ENCODE measurements at places on chromosomes 2 and 18.

- DNase-seq: no peak
Observed at GRCh38 chr2:153059338-153060052, 341.1 kb downstream of the ARL6IP6 start.

GRCh38 chr2:217444932-217445331 lies 557.9 kb downstream of the TNS1 start:
- no peak for DNase-seq

DNA sequence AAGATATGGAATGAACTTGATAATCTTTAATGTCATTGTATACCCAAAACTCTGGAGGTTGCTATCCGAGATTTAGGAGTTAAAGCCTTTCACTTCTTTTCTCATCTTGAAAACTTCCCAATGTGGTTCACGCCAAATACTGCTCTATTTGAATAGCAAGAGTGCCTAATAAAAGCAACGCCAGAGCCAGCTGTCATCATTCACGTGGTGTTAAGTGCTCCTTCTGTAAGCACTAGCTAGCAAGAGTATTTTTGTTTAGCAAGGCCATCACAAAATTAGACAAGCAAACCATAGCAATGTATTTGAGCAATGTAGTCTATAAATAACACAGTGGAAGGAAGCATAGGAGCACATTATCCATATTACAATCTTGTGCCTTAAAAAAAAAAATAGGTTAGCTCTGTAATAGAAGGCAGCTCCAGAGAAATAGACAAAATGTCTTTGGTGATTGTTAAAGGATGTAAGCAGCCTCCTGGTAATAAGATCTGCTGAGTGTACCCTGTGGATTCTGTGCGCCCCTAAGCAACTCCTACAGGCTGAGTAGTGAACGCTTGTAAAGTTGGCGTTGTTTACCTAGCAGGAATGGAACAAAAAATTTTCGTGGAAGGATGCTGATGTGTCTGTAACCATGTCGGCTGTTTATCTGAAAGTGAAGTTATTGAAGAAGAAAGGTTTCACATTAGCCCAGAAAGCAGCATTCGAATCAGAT lies 518.0 kb downstream of the CNTNAP5 start:
- DNase-seq: no peak

DNA sequence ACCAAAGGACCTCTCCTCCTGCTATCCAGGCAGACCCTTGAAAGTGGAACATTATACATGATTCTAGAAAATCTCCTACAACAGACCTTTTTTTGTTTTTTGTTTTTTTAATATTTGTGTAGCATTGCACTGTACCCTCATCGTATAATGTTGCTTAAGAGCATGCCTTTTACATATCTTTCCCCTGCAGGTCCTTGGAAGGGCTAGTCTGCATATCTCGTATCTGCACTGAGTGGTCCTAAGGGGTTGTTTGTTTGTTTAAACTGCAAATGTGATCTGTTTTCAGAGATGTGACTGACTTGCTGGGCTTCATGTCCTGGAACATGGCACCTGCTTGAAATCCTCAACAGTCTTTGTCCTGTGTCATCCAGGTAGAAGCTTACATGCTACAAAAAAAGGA lies 204.1 kb downstream of the FAM210A start:
- no peak for DNase-seq

GRCh38 chr2:218006741-218007140 lies 3.9 kb upstream of the TNS1 start:
- no peak for DNase-seq

DNA sequence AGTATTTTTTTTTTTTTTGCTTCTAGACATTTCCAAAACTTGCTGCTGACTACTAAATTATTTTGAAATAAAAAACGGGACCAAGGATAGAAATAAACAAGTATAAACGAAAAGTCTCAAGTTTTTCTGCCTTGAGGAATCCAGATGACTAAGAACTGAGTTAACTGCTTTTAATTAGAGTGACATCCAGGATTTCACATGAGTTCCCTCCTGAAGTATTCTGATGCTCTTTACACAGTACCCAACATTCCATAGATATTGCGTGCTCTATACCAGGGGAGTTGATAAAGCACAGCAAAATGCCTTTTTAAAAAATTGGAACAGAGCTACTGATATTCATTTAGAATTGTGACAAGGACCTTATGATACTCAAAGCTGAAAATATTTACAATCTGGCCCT lies 618.0 kb downstream of the CCDC85A start:
- no peak for DNase-seq

GRCh38 chr18:3305933-3306332 lies 44.0 kb downstream of the MYL12B start:
- DNase-seq: no peak

- DNase-seq: no peak
Observed at GRCh38 chr18:40687399-40687798, 1267.6 kb upstream of the PIK3C3 start.

DNA sequence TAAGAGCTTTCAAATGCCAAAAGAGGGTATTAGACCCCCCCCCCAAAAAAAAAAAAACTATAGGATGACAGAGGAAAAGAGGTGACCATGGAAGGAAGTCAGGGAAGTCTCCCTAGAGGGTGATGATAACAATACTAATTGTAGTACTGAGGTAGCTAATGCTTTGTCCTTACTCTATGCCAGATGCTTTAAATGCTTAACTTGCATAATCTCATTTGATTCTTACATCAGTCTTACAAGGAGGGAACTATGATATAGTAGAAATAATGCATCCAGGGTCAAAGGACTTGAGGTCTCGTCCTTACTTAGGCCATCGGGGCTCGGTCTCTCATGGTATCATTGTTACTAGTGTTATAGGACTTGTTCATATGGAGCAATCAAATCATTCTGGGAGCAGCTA lies 9.1 kb downstream of the IDH1 start:
- no peak for DNase-seq

DNA sequence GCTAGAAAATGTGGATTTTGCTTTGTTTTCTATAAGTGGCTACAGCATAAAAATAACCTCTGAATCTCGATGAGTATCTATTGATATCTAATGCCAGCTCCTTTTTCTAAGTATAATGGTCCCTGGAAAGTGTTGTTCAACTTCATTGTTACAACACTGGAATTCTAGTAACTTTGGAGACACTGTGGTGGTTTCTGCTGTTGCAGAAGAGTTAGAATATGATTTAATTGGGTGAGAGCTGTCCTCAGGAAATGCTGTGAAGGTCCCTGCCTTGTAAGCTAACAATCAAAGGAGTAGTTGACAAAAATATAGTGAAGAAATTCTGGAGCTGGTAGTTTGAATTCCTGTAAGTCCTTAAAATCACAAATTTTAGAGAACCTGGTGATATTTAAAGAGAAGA lies 62.1 kb downstream of the C18orf63 start:
- no peak for DNase-seq

DNA sequence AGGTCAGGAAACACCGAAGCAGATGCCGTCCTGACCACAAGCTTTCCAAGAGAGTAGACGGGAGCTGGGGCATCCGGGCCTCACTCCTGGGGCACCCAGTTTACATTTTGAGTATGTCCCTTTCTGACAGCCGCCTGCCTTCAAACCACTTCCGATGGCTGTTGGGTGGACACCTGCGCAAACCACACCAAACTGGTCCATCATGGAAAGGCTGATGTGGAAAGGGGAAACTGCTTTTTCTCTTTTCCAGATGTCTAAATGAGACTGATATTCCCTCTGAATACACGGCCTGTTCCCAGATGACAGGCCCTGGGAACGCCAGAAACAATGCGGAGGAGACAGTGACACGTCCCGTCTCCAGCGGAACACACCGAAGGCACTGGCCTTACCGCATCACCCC lies 290.0 kb upstream of the SALL3 start:
- DNase-seq: no peak

DNA sequence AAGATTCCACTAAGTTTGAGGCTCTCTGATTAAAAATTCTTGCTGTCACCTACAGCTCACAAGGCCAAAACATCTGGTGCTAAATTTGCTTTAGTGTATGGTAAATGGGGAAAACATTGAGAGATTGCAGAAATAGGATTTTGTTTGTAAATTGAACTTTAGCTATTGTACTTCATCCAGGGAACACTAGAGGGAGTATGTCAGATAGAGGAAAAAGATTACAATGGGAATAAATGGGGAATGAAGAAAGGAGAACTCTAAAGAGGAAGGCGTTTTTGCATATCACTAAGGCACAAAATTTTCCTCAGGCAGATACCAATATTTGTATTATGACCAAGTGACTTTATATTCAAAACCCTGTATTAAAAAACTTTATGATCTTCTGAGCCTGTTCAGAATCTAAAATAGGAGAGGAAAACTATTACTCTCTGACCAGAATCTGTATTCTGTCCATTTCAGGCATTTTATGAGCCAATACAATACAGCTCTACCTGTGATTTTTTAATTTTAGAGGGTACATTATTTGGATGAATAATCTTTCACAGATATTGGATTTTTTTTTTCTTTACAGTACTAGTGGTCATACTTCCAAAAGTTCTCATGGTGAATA lies 52.3 kb upstream of the ITGB6 start:
- DNase-seq: no peak

GRCh38 chr2:24456599-24457556 lies 34.2 kb upstream of the NCOA1 start:
- no peak for DNase-seq

DNA sequence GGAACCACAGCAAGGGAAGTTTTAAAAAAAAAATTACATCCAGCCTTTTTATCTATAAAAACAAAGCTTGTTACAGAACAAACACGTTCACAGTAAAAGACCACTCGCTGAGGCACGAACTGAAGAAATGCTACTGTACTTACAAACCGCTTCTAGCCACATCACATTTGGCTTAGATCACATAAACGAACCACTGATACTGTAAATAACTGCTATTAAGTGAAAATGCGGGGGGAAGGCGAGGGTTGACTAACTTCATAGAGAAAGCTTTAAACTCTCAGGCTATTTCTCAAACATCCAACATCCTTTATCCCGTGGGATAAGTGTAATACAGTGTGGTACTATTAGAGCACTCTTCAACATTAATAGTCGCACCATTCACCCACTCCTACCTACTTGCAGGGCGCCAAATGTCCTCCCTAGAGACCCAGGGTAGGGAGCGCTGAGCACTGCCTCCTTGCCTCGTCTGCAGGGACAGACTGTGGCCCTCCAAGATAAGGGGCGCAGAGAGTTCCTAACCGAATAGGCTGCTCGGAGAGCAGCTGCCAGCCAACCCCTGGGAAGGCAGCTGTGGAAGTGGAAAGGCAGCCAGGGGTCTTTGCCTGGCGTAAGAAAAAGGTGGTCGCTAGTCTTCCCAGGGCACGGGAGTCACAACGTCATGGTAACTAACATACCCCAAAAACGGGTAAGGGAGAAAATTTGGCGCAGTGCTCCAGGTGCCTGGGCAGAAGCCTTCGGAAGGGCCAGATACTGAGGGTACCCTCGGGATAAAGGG lies 854 bp downstream of the GPR155 start:
- DNase-seq: no peak

- no peak for DNase-seq
Observed at GRCh38 chr2:110773401-110773921, 41.1 kb downstream of the ACOXL start.

DNA sequence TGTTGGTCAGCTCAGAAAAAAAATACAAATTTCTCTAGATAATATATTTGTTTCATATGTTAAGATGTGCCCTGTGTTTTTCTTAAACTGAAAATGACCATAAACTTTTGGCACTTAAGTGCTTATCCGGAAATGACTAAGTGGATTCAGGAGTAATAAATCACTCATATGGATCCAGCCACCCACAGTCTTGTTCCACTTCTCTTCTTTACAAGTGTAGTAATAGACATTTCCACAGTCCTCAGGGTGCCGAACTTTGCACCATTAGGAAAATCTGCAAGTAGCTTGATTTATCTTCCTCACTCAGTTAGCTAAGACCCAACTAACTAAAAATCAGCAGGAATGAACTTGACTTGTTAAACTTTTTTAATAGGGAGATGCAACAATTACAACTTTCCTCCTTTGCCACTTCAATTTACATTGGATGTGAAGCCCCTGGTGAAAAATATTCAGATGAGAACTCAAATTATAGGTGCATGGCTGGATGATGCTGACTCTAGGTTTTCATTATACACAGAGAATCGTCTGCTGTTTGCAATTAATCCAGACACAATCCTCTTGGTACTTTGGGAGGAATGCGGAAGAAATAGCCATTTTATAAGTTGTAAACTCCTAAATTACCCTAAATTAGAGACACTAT lies 322.5 kb downstream of the ARHGAP15 start:
- DNase-seq: no peak

DNA sequence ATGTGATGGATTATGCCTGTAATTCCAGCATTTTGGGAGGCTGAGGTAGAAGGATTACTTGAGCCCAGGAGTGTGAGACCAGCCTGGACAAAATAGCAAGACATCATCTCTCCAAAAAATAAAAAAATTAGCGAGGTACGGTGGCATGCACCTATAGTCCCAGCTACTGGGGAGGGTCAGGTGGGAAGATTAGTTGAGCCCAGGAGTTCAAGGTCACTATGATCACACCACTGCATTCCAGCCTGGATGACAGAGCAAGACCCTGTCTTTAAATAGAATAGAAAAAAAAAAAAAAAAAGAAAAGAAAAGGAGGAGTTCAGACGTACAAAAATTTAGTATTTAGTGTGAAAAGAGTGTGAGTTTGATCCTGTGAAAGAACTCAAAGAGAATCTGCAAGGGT lies 154.9 kb downstream of the NR4A2 start:
- no peak for DNase-seq

DNA sequence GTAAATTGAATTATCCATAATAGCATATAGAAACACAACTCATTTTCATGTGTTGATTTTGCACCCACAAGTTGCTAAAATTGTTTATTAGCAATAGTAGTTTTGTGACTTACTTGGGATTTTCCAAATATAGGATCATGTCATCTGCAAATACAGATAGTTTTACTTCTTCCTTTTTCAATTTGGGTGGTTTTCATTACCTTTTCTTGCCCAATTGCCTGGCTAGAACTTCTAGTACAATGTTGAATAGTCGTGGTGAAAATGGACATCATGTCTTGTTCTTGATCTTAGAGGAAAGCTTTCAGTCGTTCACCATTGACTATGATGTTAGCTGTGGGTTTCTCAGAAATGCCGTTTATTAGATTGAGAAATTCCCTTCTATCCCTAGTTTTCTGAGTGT lies 60.2 kb upstream of the TCF7L1 start:
- DNase-seq: no peak

- DNase-seq: no peak
Observed at GRCh38 chr2:120226316-120226715, 3.1 kb upstream of the TMEM185B start.

DNA sequence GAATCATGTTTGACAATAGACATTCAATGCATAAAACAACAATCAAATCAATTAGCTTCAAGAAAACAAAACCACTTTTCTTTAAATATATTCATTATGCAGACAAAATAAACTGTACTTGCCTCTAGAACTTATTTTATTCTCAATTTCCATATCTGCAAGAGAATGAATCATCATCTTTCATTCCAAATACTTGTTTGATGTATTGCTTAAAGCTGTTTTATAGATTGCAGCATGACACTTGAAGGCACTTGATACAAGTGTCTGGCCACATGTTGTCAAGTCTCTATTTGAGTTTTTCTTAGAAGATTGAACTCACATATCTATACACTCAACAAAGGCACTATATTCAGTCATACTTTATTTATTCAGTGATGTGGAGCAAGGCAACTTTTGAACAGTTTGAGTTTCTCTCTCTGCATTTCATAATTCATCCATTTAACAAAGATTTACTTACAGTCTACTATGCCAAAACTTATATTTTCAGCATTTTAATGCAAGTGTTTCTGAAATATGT lies 38.7 kb upstream of the DDX18 start:
- no peak for DNase-seq

GRCh38 chr2:84494070-84494469 lies 22.2 kb upstream of the DNAH6 start:
- no peak for DNase-seq

Data from activated naive CD4-positive, alpha-beta T cell (primary cell).